A549 treated with Hydrocortisone at 1 μM for 4 hours (cell line): ENCODE measurements at places on chromosomes 4 and X. TPM values are rescaled to one million over a fixed set of nuclear protein-coding genes. Genes with fewer than 3 reads are reported as not detected.

NDP gene
- total RNA-seq, result not detected in 5 replicates

SLAIN2 gene
- total RNA-seq, result 12.2 to 21.6 TPM (median 19.9 TPM) in 5 replicates

SOD3 gene
- total RNA-seq, result not detected in 5 replicates

DDX53 gene
- not detected in 5 replicates for total RNA-seq

MAPK10 gene
- 0.23 to 0.74 TPM (median 0.53 TPM) in 5 replicates for total RNA-seq

SHROOM4 gene
- not detected in 5 replicates for total RNA-seq

SLC4A4 gene
- total RNA-seq, result 1.0 to 1.9 TPM (median 1.3 TPM) in 5 replicates

SLC16A2 gene
- 17.8 to 25.1 TPM (median 19.9 TPM) in 5 replicates for total RNA-seq

ENOPH1 gene
- 26.6 to 33.7 TPM (median 29.5 TPM) in 5 replicates for total RNA-seq

ZNF141 gene
- total RNA-seq, result 2.0 to 2.6 TPM (median 2.4 TPM) in 5 replicates

NSG1 gene
- 8.1 to 12.2 TPM (median 11.0 TPM) in 5 replicates for total RNA-seq

GPC3 gene
- total RNA-seq, result 0.08 to 0.13 TPM in 2 of 5 replicates, not detected in the others

MOSPD2 gene
- 7.3 to 10.2 TPM (median 8.8 TPM) in 5 replicates for total RNA-seq

PABPC1L2B gene
- total RNA-seq, result not detected in 5 replicates

HTN3 gene
- not detected in 5 replicates for total RNA-seq

MBNL3 gene
- total RNA-seq, result 0.01 to 0.07 TPM in 2 of 5 replicates, not detected in the others

PAGE4 gene
- not detected in 5 replicates for total RNA-seq

SLC7A11 gene
- 16.0 to 23.1 TPM (median 17.5 TPM) in 5 replicates for total RNA-seq

DAPP1 gene
- total RNA-seq, result not detected in 5 replicates

RWDD4 gene
- total RNA-seq, result 14.9 to 18.3 TPM (median 17.2 TPM) in 5 replicates

MUC7 gene
- not detected in 5 replicates for total RNA-seq

PCDH18 gene
- total RNA-seq, result not detected in 5 replicates

RXFP1 gene
- total RNA-seq, result not detected in 5 replicates

CXCL1 gene
- total RNA-seq, result 6.0 to 7.6 TPM (median 6.6 TPM) in 5 replicates

SLC10A4 gene
- 5.9 to 7.3 TPM (median 6.1 TPM) in 5 replicates for total RNA-seq
